ENCODE measurements at places on chromosomes 12 and 14.

GRCh38 chr14:93343266-93343665 is 3.7 kb upstream of the COX8C start:
- no peak for DNase-seq

GRCh38 chr12:57006809-57007475 is 596 bp upstream of the ZBTB39 start:
- DNase-seq = no peak

- DNase-seq = no peak
Observed at GRCh38 chr12:1994429-1995143, 9.7 kb downstream of the DCP1B start.

- DNase-seq = no peak
Observed at GRCh38 chr12:96057986-96058553, 22.7 kb upstream of the LTA4H start.

DNA sequence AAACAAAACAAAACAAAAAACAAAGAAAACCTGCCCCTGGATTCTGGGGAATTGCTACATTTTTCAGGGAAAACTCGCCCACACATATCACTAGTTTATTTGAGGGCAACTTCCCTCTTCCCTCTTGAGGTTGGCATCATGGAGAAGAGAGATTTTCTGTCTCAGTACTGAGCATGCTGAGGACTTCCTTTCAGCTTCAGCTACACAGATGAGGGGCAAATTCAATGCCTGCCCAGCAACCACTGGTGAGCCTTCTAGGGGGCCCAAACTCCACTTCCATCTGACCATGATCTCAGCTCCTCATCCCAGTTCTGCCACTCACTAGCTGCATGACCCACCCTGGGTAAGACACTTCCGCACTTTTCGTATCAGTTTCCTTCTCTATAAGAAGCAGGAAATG is 63.1 kb upstream of the SCN8A start:
- no peak for DNase-seq

DNA sequence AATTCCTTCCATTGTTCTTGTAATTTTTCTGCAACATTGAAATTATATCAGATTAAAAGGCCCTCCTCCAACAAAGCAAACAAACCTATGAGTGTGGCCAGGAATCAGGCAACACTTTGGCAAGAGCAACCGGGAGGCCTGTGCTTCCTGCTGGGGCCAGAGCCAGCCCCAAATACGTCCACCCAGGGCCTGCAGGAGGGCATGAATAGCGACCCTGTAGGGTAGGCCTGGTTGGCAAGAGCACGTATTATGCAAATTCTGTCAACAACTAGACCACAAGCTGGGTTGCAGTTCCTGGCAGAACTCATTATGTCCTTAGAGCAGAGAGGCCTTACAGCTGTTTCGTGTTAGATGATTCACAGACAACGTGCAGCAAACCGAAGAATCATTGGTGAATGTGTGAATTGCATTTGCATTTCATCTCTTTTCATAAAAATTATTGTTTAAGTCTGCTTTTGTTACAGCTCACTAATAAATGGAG is 26.9 kb upstream of the LGALS3 start:
- peak; percentile 84 for DNase-seq

GRCh38 chr14:74695406-74695805 is 17.5 kb downstream of the AREL1 start:
- DNase-seq = no peak

GRCh38 chr14:69242311-69243224 is 17.4 kb upstream of the GALNT16 start:
- peak; percentile 48 for DNase-seq

DNA sequence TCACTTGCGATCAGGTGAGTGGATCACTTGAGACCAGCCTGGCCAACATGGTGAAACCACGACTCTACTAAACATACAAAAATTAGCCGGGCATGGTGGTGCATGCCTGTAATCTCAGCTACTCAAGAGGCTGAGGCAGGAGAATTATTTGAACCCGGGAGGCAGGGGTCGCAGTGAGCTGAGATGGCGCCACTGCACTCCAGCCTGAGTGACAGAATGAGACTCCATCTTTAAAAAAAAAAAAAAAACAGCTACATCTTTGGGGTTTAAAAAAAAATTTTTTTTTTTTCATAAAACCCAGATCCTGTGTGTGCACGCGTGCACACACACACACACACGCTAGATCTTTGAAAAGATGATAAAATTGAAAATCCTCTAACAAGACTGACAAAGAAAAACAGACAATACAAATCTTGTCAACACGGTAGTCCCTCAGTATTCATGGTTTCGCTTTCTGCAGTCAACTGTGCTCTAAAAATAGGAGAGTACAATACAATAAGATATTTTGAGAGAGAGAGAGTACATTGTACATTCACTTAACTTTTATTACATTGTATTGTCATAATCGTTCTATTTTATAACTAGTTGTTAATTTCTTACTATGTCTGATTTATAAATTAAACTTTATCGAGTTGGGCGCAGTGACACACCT is 295.3 kb upstream of the RGS6 start:
- DNase-seq = no peak

DNA sequence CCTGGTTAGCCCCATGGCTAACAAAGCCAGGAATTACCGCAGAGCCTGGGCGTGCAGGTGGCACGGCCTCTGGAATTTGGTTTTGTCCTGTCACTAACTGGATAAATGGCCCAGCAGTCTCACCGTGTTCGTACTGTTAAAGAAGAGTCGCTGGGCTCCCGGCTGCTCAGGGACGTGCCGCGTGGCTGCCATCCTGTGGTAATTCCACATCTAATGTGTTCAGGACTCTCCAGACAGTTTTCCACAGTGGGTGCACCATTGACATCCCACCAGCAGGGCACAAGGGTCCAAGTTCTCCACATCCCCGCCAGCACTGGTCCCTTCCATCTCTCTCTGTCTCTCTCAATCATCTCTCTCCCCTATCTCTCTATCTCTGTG is 19.6 kb downstream of the NOC4L start:
- DNase-seq = no peak

- DNase-seq = no peak
Observed at GRCh38 chr12:91974541-91975085, 171.0 kb downstream of the BTG1 start.

Data from NCI-H345 (cell line).